ENCODE measurements at places on chromosomes 7 and 10. TPM values are rescaled to one million over a fixed set of nuclear protein-coding genes. Genes with fewer than 3 reads are reported as not detected.

Gene ASB15
- total RNA-seq, result not detected

Gene CPEB3
- 3.6 TPM for total RNA-seq

Gene BMPER
- 0.50 TPM for total RNA-seq

Gene FAM25G
- not detected for total RNA-seq

Gene PRTFDC1
- total RNA-seq, result 1.2 TPM

Gene SPOCK2
- total RNA-seq, result 258 TPM

Gene ZNF503
- 0.27 TPM for total RNA-seq

Gene CASTOR2
- 14.9 TPM for total RNA-seq

- no peak for DNase-seq
Observed at GRCh38 chr10:18164093-18164492, 23.9 kb downstream of the CACNB2 start.

- no peak for DNase-seq
Observed at GRCh38 chr10:47365431-47366180, 17.4 kb downstream of the RBP3 start.

DNA sequence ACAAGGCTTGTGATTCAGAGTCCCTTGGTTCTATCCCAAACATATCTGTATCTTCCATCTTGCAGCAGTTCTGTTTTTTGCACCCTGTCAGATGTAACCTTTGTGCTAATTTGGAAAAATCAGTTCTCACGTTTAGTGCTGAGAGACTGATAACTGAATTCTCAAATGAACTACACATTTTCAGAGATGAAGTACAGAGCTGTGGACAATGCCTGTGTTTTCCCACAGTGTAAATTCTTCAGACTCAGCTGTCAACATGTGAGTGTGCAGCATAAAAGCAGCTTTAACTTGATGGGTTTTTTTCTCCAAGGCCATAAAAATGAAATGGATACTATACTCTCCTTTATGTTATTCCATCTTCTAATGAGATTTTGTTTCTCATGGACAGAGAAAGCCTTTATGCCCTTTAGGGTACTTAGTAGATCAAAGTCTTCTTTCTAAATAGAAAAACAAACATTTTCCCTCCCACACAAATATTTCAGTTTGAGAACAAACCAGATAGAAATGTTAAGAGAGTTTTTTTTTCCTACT, 150.9 kb downstream of the SEMA3A start:
- DNase-seq, result no peak

DNA sequence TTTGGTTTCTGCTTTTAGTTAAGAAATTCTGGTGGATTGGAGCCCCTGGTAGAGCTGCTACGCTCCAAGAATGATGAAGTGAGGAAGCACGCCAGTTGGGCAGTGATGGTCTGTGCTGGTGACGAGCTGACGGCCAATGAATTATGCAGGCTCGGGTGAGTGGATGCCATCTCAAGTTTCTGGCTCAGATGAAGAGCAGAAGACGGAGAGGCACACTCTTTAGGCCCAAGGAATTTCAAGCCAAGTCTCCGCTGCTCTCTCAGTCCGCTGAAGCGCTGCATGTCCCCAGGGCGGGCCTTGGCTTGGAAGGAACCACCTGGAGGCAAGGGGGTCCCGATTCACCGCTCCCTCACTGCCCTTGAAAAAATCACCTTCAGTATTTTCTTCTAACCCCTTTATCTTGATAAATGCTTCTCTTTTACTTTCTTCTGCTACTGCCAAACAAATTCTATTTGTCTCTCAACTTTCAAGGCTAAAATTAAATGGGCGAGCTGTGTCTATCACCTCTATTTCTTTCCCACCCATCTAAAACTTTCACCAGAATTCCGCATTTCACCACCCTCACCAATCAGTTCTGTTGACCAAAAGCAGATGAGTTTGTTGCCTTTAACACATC, 74.2 kb downstream of the ARMC3 start:
- DNase-seq, result no peak

DNA sequence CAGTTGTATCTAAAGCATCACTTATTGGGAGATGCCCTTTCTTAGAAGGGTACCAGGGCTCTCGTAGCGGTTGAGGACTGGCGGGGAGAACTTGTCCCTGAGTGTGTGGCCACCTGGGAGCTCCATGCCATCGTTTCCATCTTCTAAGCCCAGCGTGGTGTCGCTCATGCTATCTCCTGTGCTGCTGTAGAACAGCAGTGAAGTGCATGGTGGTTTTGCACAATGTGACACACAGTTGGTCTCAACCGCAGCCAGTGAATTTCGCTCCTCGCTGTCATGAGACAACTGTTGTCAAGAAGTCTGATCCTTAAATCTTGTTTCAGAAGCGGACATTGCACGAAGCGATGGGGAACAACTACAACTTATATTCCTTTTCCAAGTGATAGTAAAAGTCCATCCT, 283.4 kb downstream of the GRID1 start:
- no peak for DNase-seq

- DNase-seq, result no peak
Observed at GRCh38 chr10:102024799-102025198, 31.2 kb downstream of the ARMH3 start.

GRCh38 chr7:2290877-2291276, 23.4 kb downstream of the SNX8 start:
- DNase-seq, result no peak

- no peak for DNase-seq
Observed at GRCh38 chr10:1620803-1621202, 116.5 kb downstream of the ADARB2 start.
